ENCODE measurements at places on chromosomes 16 and 17.

DNA sequence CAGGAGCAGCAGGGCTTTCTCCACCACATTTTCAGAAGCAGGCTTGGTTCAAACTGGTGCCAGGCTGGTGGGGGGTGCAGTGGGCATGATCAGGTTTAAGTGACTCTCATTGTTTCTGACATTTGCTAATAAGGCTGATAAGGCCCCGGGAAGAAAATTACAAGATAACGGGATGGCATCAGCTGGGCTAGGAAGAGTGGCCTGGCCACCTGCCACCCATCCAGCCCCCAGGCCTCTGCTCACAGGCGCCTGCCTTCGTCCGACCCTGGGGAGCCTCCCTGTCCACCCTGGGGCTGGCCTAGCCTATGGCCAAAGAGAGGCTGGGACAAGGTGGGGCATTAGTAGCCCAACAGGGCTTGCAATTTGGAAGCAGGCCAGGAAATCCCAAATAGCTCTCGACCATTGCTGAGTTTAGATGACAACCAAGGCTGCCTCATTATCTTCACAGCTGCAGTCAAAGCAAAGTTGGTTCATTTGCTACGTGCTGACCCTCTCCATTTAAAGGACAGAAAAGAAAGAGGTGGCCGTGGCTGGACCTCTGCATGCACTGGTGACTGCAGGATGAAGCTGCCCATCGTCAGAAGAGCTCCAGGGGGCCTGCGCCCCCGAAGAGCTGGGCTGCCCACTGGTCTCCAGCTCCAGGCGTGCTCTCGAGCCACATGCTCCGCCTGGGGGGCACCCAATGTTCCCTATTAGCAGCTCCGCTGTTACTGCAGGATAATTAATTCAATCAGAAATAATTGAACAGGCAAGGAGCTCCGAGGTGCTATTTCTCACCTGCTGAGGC lies 44.9 kb downstream of the PEMT start:
- no peak for DNase-seq

GRCh38 chr17:32833076-32833475 lies 43.8 kb downstream of the MYO1D start:
- no peak for DNase-seq

DNA sequence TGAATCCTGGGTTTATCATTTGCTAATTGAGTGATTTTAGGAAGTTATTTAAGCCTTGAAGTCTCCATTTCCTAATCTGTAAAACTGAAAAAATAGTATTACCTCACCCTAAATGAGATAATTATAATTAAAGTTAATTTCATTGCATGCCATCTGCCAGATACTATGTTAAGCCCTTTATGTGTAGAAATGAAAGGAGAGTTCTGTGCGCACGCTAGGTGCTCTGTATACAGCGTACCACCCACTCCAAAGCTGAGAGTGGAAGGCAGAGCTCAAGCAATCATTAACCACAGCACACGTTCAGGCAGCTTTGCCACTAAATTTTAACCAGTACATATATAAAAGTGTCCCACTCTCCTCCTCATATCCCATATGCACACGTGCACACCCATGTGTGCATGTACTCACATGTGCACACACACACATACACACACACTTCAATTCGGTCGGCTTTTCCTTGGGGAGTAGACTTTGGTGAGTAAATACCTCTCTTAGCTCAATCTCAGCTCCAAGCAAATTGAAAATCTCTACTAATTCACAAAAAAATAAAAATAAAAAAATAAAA lies 204.8 kb downstream of the GRIN2A start:
- peak; percentile 29 for DNase-seq

DNA sequence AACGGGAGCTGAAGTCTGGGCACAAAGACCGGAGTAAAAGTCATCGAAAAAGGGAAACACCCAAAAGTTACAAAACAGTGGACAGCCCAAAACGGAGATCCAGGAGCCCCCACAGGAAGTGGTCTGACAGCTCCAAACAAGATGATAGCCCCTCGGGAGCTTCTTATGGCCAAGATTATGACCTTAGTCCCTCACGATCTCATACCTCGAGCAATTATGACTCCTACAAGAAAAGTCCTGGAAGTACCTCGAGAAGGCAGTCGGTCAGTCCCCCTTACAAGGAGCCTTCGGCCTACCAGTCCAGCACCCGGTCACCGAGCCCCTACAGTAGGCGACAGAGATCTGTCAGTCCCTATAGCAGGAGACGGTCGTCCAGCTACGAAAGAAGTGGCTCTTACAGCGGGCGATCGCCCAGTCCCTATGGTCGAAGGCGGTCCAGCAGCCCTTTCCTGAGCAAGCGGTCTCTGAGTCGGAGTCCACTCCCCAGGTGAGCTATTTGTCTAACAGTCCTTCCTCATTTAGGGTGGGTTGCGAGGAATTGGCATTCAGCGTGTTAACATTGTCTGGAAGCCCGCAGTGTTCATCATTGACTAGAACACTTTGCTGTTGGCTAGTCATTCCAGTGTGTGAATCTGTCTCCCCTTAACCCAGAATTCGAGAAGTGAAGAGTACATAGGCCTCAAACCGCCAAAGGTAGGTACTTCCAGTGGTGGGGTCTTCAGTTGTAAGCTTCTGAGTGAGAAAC lies 1.5 kb downstream of the CDK12 start:
- no peak for DNase-seq

- no peak for DNase-seq
Observed at GRCh38 chr16:89716916-89717687, 3.6 kb downstream of the VPS9D1 start.

DNA sequence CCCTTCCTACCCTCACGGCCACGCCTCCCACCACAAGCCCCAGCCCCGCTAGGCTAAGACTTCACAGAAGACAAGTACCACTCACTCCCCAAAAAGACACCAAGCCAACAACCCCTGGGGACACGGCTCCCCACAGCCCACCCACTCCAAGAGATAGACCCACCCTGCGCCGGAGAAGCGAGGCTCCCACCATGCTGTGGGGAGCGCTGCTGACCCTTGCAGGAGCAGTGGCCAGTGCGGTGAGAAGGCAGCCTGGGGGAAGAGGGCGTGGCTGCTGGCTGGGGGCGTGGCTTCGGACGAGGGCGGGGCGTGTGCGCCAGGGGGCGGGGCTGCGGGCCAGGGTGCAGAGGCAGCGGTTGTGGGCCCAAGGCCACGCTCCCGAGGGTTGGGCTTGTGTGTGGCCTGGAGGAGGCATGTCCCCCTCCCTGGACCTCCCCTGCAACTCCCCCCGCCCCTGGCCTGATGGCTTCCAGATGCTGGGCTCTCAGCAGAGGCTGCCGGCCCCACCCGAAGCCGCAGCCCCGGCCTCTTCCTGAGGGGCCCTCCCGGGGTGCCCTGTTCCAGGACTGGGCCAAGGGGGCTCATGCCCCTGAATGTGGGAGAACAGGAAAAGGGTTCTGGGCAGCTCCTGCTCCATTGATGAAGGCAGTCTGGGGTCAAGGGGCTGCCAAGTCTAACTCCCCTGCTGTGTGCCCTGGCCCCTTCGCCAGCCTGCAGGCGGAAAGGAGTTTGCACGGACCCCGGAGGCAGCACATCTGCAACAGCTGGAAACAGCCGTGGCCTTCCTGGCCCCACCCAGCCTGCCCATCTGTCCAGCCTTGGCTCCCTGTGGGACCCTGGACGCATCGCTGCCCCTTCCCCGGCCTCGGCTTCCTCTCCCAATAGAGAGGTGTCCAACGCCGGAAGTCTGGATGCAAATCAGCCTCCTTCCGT lies 9.1 kb downstream of the TFAP4 start:
- peak; percentile 92 for DNase-seq

GRCh38 chr17:41762841-41763240 lies 23.7 kb downstream of the JUP start:
- no peak for DNase-seq

GRCh38 chr17:48545022-48545375 lies at the start of gene HOXB2:
HOXB2 (minus strand) TSS chr17:48545109; CDS start chr17:48544911, 198 bp downstream.
- no peak for DNase-seq

GRCh38 chr16:7124701-7125100 lies 207.9 kb upstream of the RBFOX1 start:
- DNase-seq: no peak
